Muscle of arm (tissue), 14 donors: ENCODE measurements at places on chromosomes 11 and 22.

DNA sequence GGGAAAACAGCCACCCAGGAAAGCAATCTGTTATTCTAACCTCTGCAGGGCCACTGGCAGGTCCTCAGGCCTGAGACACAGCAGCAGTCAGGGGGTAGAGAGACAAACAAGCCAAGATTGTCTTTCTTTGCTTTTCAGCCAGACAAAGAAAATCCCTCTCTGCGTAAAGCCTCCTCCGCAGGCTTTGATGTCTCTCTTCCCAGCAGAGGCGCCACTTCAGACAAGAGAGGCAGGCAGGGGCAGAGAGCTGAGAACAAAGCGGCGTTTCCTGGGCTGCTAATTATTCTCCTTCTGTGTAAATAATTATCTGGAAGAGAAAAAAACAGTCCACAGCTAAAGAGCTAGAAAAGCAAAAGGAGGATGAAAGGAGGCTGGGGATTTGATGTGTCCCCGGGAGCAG is 102.7 kb upstream of the SEZ6L start:
- DNase-seq, result no peak

- no peak for DNase-seq
Observed at GRCh38 chr11:13386567-13386966, 76.5 kb downstream of the BTBD10 start.

GRCh38 chr11:13786688-13787087 is 118.2 kb downstream of the FAR1 start:
- DNase-seq, result no peak

DNA sequence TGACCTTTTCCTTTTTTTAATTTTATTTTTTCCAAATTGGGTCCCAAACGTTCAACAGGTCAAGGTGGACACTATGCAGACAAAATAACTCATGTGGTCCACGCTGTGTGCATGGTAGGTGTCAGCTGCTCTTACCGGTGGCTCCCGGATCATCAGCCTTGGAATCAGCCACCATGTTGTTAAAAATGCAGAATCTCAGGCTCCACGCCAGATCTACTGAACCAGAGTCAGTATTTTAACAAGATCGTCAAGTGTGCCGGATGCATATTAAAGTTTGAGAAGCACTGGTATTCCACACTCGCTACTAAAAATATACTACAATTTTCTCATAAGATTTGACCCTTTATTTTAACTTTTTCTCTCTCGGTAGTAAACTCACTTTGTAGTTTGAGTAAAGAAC is 553 bp upstream of the LDLRAD3 start:
- no peak for DNase-seq

GRCh38 chr22:33889748-33890147 is 30.5 kb downstream of the LARGE1 start:
- DNase-seq, result no peak

GRCh38 chr11:66457826-66458225 is 8.9 kb upstream of the PELI3 start:
- no peak for DNase-seq

DNA sequence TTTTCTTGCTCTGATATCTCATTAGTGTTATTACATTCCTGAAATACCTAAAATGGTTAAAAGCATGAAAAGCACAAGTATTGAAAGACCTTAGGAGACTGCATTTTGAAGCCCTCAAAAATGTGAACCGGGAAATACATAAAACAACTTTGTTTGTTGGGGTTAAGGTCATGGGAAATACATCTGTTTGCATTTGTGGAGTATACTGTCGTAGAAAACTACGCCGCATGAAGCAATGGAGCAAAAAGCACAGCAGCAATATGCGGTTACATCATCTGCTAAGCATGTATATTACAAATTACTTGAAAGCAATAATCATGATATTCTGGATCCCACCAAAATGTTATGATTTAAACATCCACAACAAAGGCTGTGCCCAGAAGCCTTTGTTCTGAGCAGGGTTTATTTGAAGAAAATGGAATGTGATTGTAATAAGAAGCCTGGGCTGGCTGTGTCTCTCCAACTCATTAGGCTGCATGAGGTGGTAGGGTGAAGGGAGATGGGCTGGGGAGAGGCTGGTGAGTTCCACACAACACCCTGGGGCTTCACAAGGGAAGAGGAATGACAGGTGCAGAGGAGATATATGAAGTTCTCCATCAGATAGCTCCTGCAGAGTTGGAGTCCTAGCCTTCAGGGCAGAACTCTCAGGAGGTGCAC is 64.7 kb upstream of the LIN7C start:
- peak; percentile 38 for DNase-seq

- no peak for DNase-seq
Observed at GRCh38 chr11:134583397-134583990, 171.5 kb upstream of the B3GAT1 start.

DNA sequence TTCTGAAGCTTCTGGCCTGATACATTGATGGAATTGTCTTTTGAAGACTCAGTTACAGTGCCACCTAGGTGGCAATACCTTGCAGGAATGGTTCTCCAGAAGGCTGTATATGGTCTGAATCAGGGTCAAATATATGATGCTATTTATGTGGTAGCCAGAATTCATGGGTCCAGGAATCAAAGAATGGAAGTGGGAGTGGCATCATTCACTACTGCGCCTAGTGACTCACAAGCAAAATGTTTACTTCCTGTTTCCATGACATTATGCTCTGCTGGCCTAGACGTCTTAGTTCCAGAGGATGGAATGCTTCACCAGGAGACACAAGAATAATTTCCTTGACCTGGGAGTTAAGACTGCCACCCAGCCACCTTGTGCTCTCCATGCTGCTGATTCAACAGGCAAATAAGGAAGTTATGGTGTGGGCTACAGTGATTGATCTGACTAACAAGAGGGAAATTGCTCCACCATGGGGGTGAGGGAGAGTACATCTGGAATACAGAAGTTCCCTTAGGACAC is 491.8 kb downstream of the ETS1 start:
- no peak for DNase-seq

- DNase-seq, result no peak
Observed at GRCh38 chr11:72684236-72684912, 10.2 kb upstream of the PDE2A start.

DNA sequence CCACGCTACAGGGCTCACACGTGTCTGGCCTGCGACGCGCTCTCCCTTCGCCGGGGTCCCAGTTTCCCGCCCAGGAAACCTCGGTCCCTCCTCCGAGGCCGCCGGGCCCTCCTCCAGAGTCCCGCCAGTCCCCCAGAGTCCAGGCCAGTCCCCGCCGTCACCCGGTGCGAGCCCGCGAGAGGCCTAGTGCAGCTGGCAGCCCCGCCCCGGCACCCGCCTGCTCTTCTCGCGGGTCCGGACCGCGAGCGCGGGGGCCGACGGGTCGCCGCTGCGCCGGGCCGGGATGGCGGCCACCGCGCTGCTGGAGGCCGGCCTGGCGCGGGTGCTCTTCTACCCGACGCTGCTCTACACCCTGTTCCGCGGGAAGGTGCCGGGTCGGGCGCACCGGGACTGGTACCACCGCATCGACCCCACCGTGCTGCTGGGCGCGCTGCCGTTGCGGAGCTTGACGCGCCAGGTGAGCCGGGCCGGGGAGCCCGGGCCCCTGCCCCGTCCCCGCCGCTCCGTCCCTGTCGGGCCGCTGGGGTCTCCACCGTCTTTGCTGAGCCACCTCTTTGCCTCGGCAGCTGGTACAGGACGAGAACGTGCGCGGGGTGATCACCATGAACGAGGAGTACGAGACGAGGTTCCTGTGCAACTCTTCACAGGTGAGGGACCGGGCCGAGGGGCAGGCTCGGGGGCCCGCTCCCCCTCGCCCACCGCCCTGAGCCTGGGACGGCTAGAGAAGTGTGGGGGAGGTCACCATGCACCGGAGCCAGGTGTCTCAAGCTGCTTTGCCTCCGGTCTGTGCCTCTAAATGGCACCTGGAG is at the start of gene PTPMT1:
Gene PTPMT1 (plus strand): TSS at position 260 of the 809 bp plus-strand sequence. CDS start 24 bp downstream, at position 284.
- DNase-seq, result peak; percentile 46

- no peak for DNase-seq
Observed at GRCh38 chr11:66541892-66542291, 4.0 kb downstream of the ZDHHC24 start.

DNA sequence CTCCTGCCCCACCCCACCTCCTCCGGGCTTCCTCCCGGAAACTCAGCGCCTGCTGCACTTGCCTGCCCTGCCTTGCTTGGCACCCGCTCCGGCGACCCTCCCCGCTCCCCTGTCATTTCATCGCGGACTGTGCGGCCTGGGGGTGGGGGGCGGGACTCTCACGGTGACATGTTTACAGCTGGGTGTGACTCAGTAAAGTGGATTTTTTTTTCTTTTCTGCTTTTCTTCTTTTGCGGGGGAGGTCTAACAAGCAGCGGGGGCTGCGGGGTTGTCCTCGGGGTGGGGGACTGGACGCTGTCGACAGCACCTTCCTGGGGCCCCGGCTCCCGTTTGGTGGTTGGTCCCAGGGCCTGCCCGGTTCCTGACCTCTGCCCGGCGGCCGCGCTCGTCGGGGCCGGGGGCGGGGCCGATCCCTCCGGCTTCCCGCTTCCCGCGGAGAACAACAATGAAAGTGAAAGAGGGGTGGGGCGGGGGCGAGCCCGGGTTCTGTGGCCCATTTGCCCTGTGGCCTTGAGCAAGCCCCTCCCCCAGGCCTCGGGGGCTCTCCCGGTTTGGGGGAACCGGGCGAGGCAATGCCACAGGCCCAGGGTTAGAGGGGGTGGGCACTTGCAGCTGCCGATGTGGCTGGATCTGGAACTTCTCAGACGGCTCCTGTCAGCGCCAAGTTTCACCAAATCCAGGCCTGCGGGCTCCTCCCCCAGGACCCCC is 975 bp upstream of the MDK start:
- no peak for DNase-seq

DNA sequence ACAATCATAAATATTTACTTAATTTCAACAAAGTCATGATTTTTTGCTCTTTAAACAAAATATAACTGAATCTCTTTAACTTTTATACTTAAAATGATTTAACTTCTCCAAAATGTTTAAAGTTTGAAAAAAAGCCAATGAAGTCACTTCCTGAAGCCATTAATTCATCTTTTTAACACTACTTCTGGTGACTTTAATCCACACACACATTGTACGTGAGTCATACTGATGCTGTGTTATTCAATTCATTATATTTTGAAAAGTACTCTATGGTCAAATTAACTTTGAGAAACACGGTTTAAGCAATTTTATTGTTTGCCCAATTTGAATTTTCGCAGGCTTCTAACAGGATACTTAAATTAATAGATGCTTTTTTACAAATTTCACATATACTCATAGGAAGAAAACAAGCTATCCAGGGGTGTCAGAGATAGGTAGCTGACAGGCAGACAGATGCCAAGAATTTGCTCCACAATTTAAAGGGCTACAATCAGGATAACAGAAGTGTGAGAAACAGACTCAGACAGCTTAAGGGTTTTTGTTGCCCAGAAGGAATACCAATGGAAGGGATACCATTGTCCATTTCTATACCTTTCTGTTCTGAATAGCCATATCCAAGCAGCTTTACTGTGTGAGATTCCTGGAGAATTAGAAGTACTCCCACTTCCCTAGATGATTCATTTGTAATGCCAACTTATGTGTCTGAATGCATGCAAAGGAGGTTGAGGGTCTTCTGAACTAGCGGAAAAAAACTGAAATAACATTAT is 118.4 kb downstream of the RBFOX2 start:
- no peak for DNase-seq

GRCh38 chr22:20619045-20619892 is 111.9 kb downstream of the MED15 start:
- no peak for DNase-seq
